Activated effector memory CD4-positive, alpha-beta T cell treated with Interleukin-2 at 50 U/mL for 16 hours (primary cell): ENCODE measurements at places on chromosomes 12 and 14.

- no peak for DNase-seq
These were observed 29.4 kb upstream of the CTDSP2 start for GRCh38 chr12:57875753-57876547.

- no peak for DNase-seq
These were observed 79.0 kb downstream of the PLCZ1 start for GRCh38 chr12:18658829-18659228.

GRCh38 chr12:4106621-4107020 lies 166.9 kb upstream of the CCND2 start:
- no peak for DNase-seq

- no peak for DNase-seq
These were observed 53.4 kb upstream of the DLK1 start for GRCh38 chr14:100673085-100673806.
